ENCODE measurements at places on chromosomes 7 and 10.

- DNase-seq: no peak
Measured at GRCh38 chr7:125247514-125248098, 318.0 kb upstream of the POT1 start.

DNA sequence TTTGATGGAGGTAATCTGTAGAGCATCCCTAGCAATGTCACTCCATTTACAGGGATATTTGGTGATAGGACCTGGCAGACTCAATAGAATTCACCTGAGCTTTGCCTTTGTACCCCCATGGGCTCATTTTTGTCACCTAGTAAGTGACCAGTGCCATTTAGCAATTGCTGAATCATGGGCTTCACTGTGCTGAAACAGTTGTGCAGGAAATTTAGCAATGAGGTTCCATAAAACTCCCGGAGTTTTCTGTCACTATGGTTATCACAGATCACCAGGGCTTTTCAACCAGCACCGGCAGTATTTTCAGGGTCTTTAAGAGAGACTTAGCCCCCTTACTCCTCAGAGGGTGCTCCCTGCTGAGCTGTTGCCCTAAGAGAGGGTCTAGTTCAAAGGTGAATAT is 40.2 kb downstream of the FAS start:
- DNase-seq: no peak

DNA sequence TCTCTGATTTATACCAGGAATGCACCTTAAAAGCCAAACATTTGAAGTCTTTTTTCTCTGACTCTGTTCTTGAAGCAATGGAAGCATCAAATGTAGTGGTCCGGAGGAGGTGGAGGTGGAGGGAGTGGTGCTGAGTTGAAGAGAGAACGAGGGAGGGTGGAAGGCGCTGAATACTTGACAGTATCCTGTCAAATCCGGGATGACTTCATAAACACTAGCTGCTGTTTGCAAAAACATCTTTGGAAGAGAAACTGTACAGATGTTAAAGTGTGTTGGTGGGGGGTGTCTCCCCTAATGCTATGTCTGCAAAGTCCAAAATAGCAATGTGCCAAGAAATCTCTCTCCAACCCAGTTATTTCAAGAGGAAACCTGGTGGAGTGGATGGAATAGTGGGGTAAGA is 328.5 kb upstream of the AUTS2 start:
- no peak for DNase-seq

- no peak for DNase-seq
Measured at GRCh38 chr7:43014406-43014805, 82.2 kb downstream of the MRPL32 start.

DNA sequence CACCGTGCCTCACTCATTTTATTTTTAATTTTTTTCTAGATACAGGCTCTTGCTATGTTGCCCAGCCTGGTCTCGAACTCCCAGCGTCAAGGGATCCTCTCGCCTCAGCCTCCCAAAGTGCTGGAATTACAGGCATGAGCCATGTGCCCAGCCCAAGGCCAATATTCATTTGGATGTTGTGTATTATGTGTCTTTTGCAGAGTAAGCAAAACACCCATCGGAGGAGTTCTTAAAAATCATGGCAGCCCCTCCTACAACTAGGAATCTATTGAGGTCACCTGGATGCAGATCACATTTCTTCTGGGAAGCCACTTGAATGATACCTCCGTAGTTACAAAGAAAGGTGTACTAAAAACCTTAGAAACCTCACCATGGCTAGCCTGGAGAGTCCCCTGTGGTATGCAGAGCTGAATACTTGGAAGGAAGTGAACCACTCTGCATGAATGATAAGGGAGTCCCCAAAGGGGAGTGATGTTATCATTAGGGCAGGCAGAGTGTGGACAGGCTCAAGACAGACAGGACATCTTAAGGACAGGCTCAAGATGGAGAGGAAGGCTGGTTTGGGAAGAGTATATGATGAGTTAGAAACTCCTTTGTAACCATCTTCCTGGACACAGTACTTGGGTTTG is 185.7 kb downstream of the TAX1BP1 start:
- DNase-seq: no peak

- no peak for DNase-seq
Measured at GRCh38 chr10:6395606-6396005, 184.5 kb downstream of the PRKCQ start.

DNA sequence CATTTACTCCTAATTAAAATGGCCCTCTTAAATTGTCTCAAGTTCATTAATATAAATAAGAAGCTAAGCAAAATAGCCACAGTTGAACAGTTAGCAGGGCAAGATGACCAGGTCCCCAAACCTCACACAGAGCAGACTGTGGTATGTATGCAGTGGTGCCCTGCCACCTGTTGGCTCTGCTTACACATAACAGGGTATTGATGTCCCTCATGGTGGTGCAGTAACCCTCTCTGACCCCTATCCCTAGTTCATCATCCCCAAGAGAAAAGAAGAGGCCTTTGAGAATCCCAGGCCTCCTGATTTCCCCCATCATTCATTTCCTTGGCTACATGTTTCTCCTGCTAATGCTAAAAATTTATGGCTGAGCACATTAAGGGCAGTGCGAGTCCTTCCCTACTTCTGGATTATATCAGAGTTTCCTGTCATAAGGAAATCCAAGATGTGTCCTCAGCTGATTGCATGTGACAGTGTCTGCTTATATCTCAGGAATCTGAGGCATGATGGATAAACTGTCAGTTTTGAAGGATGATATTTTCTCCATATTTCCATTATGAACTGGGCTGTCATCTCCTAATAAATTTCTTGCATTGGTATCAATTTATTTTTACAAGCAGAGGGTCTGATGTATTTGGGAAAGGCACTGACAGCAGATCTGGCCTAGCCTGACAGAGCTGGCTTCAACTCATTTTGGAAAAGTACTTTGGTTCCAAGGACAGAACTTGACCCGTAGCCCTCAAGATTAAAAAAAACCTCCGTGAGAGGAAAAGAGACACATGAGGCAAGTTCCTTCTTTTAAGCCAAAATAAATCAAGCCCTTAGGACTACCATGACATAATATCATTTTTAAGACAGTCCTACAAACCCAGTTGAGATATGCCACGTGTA is 880.6 kb downstream of the LRMDA start:
- peak; percentile 33 for DNase-seq

- no peak for DNase-seq
Measured at GRCh38 chr7:1752771-1753563, 82.9 kb downstream of the ELFN1 start.
